ENCODE measurements at places on chromosomes 6 and 20. TPM values are rescaled to one million over a fixed set of nuclear protein-coding genes. Genes with fewer than 3 reads are reported as not detected.
A peak's percentile ranks its signal among the peaks of the same experiment; 100 is the strongest.

The CABLES2 gene
- total RNA-seq: 2.3 TPM

DNA sequence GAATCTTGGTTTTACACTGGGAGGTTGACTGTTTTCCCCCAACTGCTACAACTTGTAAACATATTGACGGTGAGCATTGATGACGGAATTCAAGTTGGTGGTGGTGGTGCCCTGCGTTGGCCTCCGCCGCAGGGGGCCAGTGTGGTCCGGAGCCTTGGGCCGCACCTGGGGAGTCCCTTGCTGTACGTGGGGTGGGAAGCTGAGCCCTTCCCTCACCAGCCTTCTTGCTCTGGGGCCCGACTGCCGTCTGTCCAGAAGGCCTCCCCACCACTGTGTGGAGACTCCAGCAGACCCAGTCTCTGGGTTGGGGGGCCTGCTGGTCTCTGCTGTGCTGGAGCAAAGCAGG lies 11.4 kb downstream of the GATA5 start:
- no peak for DNase-seq

- DNase-seq: no peak
Measured at GRCh38 chr6:157561929-157562810, 181.2 kb downstream of the ZDHHC14 start.

DNA sequence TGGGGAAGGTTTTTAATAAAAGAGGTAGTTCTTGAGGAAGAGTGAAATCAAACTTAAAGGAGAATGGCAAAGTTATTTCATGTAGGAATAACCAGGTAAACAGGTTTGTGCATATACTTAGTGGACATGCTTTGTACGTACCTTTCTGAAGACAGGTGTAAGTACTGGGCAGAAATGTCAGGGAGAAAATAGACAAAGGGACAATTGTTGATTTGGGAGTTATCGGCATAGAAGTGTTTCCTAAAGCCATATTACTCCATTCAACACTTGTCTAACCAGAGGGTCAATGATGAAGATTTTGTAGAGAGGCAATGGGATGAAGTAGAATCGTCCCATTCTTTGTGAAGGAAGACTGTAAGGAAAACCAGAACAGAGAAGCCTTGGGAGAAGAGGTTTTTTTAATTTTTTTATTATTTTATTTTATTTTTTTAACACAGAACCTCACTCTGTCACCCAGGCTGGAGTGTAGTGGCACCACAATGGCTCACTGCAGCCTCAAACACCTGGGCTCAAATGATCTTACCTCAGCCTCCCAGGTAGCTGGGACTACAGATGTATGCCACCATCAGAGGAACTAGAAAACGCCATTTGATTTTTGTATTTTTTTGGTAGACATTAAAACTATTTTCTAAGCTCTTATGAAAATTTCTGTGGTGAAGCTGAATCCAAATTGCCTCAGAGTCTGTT lies 18.0 kb downstream of the SMAP1 start:
- no peak for DNase-seq

DNA sequence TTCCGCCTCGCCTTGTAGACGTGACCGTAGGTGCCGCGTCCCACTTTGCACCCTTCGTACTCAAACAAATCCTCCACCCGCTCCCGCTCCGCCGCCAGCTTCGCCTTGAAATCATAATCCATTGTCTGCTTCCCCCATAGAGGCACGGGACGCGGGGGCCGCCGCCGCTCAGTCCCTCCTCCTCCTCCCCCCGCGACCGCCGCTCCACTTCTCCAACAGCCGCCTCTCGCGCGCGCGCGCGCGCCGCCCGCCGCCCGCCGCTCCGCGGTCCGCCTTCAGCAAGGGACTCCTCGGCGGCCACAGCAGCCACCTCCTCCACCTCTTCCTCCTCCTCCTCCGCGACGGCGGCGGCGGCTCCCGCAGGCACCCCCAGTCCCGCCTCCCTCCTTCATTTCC lies 256 bp downstream of the CDK19 start:
- DNase-seq: no peak

The WFDC13 gene
- not detected for total RNA-seq

DNA sequence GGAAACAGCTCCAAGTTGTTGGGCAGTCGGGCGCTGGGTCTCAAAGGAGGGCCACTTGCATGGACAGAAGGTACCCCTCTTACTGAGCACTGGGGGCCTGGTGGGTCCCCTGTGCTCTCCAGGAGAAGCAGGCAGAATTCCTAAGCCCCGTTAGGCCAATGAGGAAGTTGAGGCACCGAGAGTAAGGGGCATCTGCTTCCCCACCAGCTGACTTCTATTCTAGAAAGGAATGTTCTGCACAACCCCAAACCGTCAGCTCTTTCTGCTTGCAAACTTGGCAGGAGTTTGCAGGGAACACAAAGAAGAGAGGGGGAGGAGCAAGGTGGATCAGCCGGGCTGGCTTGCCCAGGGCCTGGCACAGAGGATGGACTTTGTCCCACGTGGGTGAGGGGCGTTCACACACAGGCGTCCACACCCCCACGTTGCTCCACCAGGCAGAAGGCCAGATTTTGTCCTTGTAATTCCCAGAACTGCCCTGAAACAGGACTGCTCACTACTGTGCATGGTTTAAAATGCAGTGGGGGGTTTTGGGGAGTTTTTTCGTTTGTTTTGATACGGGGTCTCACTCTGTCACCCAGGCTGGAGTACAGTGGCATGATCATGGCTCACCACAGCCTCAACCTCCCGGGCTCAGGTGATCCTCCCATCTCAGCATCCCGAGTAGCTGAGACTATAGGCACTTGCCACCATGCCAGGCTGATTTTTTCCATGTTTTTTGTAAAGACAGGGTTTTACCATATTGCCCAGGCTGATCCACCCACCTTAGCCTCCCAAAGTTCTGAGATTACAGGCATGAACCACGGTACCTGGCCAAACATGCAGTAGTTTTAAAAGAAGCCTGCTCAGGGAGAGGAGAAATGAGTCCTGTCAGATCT lies 93.3 kb downstream of the SNX5 start:
- peak; percentile 22 for DNase-seq

DNA sequence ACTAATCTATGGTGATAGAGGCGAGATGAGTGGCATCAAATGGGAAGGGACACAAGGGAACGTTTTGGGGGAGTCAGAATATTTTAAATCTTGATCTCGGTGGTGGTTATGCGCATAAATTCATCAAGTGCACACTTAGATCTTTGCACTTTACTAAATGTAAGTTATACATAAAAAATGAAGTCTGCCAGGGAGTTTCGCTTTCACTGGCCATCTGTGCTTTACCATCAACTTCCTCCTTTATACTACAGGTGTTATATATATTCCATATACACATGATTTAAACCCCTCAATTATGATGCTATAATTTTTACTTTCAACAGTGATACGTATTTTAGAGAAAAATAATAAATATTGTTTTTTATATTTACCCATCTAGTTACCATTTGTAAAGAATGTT lies 97.6 kb upstream of the AKIRIN2 start:
- DNase-seq: no peak

The PCIF1 gene
- total RNA-seq: 14.5 TPM

GRCh38 chr20:41902346-41902745 lies 284.2 kb upstream of the CHD6 start:
- no peak for DNase-seq

The CCN6 gene
- not detected for total RNA-seq

GRCh38 chr6:136341967-136342366 lies 52.3 kb upstream of the BCLAF1 start:
- no peak for DNase-seq

- no peak for DNase-seq
Measured at GRCh38 chr6:35044145-35044745, 96.9 kb downstream of the TCP11 start.

- DNase-seq: no peak
Measured at GRCh38 chr20:39302312-39302711, 340.2 kb downstream of the DHX35 start.

- no peak for DNase-seq
Measured at GRCh38 chr6:82917346-82918064, 148.1 kb downstream of the UBE3D start.

DNA sequence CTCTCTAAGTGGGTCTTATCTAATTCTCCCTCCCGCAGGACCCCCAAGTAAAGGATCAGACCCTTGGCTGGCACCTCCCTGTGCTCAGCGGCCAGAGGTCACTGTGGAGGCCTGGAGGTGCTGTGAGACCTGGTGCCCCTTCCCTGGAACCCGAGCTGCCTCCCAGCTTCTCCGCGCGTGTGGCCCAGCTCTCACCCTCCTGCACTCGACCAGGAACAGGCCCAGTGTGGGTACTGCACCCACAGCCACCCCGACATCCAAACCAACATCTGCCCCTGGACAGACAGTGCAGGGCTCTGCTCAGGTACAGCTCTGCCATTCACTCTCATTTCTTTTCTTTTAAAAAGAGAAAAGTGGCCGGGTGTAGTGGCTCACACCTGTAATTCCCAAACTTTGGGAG lies 42.4 kb downstream of the TMEM242 start:
- no peak for DNase-seq

DNA sequence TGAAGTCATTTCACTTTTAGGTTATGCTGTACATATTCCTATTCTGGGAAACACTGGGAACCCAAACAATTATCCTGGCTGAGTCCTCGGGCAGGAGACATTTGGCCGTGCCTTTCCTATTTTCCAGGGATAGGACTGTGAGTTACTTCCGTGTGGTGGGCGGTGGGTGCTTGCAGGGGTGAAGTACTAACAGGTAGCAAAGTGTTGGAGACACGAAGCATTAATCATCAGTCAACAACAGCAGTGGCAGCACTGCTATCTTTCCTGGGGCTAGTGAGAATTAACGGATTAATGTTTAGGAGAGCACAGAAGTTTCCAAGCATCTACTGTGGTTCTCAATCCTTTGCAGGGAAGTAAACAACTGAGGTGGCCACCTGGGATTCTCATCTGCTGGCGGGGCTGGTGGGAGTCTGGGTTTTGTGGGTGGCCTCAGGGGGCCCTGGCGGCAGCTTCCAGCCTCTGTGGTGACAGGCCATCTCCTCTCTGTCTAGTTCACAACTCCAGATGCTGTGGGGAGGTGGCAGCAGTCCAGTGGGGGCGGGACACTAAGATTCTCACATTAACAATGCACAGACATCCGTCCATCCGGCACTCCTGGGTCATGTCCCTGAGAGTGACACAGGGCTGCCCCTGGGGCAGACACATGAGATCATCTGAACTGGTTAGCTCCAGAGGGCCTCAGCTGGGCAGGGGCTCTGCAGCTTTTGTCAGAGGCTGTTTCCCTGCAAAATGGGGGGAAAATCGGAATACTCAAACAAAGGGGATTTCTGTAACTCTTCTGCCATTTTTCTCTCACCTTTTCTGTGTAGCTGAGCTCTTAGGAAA lies 90.9 kb downstream of the GJA10 start:
- peak; percentile 61 for DNase-seq

The PPARD gene
- 2.2 TPM for total RNA-seq

The MED23 gene
- 71.3 TPM for total RNA-seq

DNA sequence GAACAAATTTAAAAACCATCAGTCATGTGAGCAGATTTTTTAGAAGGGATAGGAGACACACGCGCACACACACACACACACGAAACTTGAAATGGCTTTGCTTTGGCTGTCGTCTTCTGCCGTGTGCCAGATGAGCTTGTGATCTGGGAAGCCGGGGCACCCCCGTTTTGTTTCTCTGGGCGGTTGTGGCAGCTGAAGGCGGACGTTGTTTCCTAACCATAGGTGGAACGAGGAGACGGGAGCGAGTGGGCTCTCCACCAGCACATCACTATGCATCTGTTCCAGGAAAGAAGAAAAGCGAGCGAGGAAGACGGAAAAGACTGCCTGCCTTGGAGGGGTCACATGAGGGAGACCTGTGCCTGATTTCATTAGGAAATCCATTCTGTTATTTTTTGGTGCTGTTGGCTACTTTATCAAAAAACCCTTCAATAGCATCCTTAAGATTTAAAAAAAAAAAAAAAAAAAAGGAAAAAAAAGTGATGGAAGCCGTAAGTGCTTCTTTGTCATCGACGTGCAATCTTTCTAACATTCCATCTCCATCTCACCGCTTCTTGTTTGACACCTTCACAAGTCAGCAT lies 142.1 kb downstream of the DTNBP1 start:
- no peak for DNase-seq

The PGC gene
- total RNA-seq: not detected

The AGPAT1 gene
- total RNA-seq: 13.6 TPM

DNA sequence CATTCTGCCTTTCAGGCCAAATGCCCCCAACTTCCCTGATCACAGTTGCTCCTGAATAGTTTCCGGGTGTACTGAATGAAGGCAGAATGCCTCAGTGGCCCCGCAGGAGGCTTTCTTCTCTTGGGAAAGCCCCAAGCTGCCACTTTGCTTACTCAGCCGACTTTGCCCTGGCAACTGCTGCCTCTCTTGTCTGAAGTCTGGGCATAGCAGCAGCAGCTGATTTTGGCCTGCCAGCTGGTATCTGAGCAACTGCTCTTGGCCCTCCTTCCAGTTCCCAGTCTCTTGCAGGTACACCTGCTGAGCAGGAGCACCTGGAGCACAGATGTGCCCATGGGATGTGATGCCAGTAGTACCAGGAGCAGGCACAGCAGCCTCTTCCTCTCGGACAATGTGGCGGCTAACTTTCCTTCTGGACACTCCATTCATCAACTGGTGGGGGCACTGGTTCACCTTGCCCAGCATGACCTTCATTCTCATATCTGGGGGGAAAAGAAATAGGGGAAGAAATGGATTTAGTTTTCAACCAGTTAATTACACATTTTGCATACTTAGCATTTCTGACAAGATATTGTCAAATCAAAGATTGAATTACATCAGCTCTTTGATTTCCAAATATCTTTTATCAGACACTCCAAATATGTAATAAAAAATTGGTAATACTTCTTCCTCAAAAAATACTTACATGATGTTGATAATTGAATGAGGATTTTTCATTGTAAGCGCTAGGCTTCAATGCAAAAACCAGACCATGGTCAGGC lies 468.2 kb downstream of the PKHD1 start:
- no peak for DNase-seq

DNA sequence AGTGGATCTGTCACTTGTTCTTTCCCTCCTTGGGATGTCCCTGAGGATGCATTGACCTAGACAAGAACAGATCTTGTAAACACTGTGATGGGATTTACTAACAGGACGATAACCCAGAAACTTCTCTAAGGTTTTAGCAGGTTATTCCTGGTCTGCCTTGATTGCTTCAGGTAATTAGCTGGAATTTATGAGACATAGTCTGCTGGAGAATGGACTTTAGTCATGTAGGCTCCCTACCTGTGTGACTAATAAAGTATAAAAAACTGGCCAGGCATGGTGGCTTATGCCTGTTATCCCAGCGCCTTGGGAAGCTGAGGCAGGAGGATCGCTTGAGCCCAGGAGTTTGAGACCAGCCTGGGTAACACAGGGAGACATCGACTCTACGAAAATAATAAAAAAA lies 96.1 kb downstream of the PAK5 start:
- DNase-seq: no peak

All from occipital lobe (tissue), 3 donors.